T-helper 2 cell (primary cell): ENCODE measurements at places on chromosomes 5 and 9.

DNA sequence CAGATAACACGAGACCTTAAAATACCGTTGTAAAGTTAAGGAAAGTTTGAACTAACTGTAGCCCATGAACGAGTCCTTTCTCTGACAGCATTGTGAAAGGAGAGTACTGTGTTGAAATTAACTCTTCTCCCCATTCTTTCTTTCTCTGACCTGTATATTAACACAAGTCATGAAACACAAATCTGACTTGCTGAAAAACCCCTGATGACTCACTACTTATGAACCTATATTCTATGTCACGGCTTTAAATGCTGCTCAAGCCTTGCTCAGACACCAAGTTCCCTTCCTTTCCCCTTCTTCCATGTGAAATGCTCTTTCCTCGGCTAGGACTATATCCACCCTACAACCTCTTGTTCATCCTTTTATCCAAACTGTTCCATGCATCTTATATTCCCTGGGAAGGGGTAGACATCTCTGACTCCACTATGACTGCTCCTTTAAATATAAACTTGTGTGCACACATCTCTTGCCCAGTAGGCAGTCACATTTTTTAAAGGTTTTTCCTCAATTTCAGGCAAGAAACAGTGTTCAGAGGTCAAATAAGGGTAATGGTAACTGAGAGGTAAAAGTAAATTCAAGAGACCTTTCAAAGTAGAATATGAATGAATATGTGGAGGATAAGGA is 142.9 kb downstream of the NFIB start:
- no peak for DNase-seq

GRCh38 chr9:136090768-136091581 is 4.1 kb downstream of the NACC2 start:
- no peak for DNase-seq

- no peak for DNase-seq
Measured at GRCh38 chr5:82635561-82636288, 357.6 kb upstream of the RPS23 start.

- DNase-seq: peak; percentile 77
Measured at GRCh38 chr9:114908104-114908622, 22.2 kb downstream of the TNFSF8 start.

DNA sequence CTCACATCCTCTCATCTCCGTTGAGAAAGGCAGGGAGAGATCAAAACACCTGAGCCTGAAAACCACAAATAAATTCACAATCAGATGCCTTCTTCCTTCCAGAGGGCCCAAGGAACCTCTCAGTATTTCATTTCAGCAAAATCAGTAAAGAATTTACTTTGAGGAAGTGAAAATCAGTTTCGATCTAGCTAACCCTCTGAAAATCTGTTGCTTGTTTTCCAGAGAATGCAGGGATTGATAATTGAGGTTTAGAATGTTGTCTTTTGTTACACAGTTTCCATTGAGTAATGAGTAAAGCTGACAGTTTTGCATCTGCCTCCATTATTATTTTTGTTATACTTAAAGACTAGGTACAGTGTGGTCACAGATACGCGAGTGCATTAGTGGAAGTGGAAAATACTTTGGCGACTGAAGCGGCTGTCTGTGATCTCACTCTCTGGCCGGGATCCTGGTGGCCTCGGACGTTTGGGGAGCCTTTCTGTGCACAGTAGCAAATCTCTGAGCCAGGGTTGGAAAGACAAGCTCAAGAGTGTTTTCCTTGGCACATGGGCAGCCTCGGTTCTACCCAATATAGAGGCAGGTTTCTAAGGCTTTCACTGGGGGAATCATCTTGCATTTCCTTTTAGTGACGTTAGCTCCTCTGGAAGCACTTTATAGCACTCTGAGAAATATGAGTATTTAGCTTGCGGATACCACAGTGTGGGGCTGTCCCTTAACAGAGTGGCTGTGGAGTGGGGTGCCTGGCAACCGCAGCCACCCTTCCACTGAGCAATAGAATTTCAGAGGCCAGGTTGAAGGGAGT is 32.2 kb upstream of the ANGPTL2 start:
- DNase-seq: no peak
